ENCODE measurements at places on chromosomes 6 and 20.

- no peak overlapping the region for H3K27ac ChIP-seq
- no peaks in the 10 kb centered on the region for H3K4me1 ChIP-seq
- H3K4me3 ChIP-seq, result no peak overlapping the region
- no peaks in the 10 kb centered on the region for H3K36me3 ChIP-seq
Observed at GRCh38 chr6:139117734-139118133, 17.1 kb upstream of the HECA start.

DNA sequence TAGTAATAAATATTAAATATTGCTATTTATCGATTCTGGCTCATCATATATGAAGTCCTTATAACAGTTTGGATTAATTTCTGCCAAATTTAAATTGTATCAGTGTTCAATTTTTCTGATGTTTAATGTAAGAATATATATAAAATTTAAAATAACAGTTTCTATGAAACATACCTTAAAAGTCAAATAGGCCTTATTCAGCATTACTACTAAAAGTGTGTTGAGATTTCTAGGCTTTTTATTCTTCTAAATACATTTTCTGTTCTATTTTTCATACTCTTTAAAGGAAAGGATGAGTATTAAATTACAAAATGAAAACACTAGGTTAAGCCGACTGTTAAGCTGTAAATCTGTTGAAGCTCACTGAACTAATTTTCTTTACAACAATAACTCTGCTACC, 13.6 kb downstream of the PERP start:
- H3K36me3 ChIP-seq, result no peaks in the 10 kb centered on the region
- H3K4me3 ChIP-seq, result no peak overlapping the region
- H3K27ac ChIP-seq, result no peak overlapping the region

DNA sequence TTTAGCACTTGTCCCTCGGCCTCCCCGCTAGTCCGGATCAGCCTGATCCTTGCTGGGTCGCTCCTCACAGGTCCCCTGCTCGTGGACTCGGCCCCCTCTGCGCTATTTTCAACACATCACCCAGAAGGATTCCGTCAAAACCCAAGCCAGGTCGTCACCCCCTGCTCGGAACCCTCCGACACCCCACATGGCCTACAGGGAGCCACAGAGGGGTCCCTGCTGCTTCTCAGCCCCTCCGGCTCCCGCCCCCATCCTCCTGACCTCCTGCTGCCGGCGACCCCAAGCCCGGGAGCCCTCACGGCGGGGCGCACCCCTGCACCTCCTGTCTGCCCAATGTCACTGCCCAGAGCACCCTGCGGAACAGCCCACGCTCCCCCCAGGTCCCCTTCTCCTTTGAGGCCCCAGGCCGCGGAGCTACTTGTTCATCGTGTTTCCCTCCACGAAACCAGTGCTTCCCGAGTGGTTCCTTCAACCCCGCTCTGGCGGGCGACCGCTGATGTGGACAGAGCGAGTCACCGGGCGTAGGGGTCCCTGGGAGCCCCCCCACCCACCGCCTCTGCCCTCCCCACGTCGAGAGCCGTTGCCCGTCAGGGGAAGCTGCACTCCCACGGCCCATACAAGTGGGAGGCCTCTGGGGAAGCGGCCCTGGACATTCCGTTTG, 638 bp upstream of the MYL9 start:
- no peaks in the 10 kb centered on the region for H3K36me3 ChIP-seq
- peak; percentile 43 for DNase-seq
- H3K4me1 ChIP-seq, result no peaks in the 10 kb centered on the region
- peak overlapping the region; percentile 94 for H3K27ac ChIP-seq
- H3K4me3 ChIP-seq, result peak overlapping the region; percentile 30

DNA sequence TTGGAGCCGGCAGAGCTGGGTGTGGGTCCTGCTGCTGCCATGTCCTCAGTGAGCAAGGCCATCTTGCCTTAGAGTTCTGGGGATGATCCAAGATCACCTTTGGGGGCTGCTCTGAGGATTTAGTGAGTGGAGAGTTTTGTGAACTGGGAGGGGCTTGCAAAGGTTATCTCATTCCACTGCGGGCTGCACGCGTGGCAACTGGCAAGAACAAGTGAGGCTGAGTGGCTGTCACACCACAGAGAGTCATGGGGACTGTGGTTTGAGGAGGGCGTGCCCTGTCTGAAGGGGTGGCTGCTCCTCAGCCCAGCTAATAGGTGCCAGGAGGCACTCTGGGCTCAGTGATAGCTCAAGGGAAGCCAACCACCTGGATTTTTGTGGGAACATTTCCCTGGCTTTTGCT, 37.6 kb downstream of the TTLL9 start:
- no peak overlapping the region for H3K4me3 ChIP-seq
- no peaks in the 10 kb centered on the region for H3K27me3 ChIP-seq
- H3K4me1 ChIP-seq, result no peaks in the 10 kb centered on the region
- no peak overlapping the region for H3K27ac ChIP-seq

GRCh38 chr20:34209111-34209510, 32.1 kb upstream of the ASIP start:
- H3K27me3 ChIP-seq, result no peaks in the 10 kb centered on the region
- no peaks in the 10 kb centered on the region for H3K4me1 ChIP-seq
- DNase-seq, result no peak
- H3K36me3 ChIP-seq, result no peaks in the 10 kb centered on the region
- no peak overlapping the region for H3K4me3 ChIP-seq
- no peak overlapping the region for H3K27ac ChIP-seq

GRCh38 chr20:60806354-60806753, 445.7 kb upstream of the CDH4 start:
- no peak for DNase-seq
- H3K4me3 ChIP-seq, result no peak overlapping the region
- H3K27me3 ChIP-seq, result no peaks in the 10 kb centered on the region
- H3K27ac ChIP-seq, result no peak overlapping the region
- no peaks in the 10 kb centered on the region for H3K36me3 ChIP-seq
- H3K4me1 ChIP-seq, result no peaks in the 10 kb centered on the region

All from kidney (tissue), 22 donors.